Activated naive CD4-positive, alpha-beta T cell treated with Interleukin-2 at 50 U/mL for 16 hours (primary cell): ENCODE measurements at places on chromosomes 4 and X.

GRCh38 chr4:2057382-2058065 is 1.6 kb upstream of the NAT8L start:
- no peak for DNase-seq

DNA sequence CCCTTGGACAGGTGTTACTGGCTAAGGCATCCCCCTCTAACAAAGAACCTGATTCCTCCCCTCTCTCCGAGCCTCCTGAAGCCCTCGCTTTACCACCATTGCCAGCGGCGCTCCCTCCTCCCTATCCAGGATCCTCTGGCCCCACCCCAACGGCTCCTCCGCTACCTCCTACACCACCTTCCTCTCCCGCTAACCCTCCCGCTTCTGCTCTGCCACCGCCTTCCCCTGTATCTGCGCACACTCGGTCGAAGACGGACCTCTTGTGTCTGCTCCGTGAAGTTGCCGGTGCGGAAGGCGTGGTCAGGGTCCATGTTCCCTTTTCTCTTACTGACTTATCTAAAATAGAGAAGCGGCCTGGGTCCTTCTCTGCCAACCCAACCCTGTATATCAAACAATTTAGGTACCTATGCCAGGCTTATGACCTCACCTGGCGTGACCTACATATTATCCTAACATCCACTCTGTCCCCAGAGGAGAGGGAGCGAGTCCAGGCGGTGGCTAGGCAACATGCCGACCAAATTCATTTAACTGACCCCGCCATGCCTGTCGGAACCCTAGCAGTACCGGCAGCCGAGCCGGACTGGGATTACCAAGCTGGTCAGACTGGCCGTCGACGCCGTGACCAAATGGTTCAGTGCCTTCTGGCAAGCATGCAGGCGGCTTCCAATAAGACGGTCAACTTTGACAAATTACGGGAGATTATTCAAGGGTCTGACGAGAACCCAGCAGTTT is 958.9 kb downstream of the RPA4 start:
- no peak for DNase-seq

GRCh38 chrX:56762707-56763555 is 33.9 kb downstream of the NBDY start:
- no peak for DNase-seq

GRCh38 chr4:153538487-153539357 is 72.6 kb downstream of the TMEM131L start:
- no peak for DNase-seq

GRCh38 chr4:125319311-125319710 is 4.6 kb downstream of the FAT4 start:
- DNase-seq: no peak

- peak; percentile 33 for DNase-seq
These were observed 50.2 kb downstream of the LEF1 start for GRCh38 chr4:108118505-108118904.

- no peak for DNase-seq
These were observed 43.6 kb downstream of the ACOX3 start for GRCh38 chr4:8396762-8397406.

GRCh38 chr4:85828027-85828890 is 353.3 kb downstream of the ARHGAP24 start:
- no peak for DNase-seq

DNA sequence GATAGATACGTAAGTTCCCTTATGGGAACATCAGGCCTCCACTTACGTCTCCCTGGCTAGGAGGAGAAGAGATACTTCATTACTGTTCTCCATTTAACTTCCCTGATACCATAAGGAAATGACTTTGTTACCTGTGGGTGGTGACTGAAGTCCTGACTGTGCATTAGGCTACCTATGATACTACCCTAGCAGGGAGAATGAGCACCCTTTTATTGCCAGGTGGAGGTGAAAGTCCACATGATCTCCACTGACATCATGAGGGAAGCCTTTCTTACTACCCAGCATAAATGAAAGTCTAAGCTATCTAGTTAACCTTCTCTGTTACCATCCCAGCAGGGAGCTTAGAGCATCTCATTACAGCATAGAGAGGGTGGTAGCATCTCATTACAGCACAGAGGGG is 24.4 kb upstream of the LAMTOR3 start:
- DNase-seq: no peak

DNA sequence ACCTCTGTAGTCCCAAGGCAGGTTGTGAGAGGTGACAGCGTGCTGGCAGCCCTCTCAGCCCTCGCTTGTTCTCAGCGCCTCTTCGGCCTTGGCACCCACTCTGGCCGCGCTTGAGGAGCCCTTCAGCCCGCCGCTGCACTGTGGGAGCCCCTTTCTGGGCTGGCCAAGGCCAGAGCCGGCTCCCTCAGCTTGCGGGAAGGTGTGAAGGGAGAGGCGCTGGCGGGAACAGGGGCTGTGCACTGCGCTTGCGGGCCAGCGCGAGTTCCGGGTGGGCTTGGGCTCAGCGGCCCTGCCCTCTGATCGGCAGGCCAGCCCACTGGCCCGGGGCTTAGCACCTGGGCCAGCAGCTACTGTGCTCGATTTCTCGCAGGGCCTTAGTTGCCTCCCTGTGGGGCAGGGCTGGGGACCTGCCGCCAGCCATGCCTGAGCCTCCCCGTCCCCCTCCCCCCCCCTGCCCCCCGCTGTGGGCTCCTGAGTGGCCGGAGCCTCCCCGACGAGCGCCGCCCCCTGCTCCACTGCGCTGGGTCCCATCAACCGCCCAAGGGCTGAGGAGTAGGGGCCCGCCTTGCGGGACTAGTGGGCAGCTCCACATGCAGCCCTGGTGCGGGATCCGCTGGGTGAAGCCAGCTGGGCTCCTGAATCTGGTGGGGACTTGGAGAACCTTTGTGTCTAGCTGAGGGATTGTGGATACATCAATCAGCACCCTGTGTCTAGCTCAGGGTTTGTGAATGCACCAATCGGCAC is 347.6 kb downstream of the KLHL13 start:
- no peak for DNase-seq

- DNase-seq: no peak
These were observed 1160.0 kb downstream of the ADGRL3 start for GRCh38 chr4:62360156-62360545.

DNA sequence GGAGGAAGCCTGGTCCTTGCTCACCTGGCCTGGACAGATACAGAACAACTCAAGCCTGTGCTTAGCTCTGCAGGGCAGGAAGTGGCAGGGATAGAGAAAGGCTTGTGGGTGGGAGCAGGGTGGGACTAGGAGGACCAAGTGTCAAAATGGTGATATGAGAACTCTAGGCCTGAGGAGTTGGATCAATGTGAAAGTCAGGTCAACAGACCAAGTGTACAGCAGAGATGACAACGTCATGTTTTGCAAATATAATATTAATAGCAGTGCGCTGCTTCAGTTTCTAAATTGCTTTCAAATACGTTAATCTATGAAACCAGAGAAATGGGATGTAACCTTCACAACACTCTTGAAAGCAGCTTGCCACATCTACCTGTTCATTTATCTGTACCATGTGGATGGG is 114.2 kb upstream of the MAP3K15 start:
- no peak for DNase-seq

DNA sequence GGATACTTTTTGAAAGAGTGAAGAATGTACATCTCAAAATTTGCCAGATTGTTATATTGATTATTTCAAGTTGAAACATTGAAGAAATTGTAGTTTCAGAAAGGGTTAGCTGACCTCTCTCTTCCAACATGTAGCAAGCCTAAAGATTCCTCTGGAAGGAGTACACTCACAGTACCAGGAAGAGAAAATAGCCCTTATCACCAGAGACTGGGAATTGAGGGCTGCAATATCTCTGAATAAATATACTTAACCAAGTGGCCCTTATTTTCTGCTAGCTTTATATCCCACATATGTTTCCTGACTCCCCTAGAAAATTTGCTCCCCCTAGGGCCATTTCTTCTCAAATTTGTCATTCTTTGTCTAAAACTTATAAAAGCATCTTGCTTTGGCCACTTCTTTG is 332.2 kb downstream of the GASK1B start:
- no peak for DNase-seq

- no peak for DNase-seq
These were observed 45.6 kb downstream of the TMEM154 start for GRCh38 chr4:152634110-152634760.

DNA sequence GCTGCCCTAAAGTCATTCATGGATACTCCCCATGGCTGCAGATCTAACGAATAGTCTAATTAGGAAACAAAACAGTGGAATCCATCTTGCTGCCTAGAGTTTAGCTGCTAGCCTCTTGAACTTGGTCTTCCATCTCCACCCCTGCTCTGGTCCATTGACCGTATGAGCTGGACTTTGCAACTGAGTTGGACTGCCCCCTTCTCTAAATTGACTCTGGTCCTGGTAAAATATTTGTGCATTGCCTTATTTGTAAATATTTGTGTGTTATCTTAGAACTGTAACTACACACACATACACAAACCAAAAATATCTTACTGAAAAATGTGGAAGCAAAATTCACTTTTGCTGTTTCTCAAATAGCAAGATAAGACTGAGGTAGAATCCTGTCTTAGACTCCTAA is 181.3 kb downstream of the NWD2 start:
- no peak for DNase-seq

- no peak for DNase-seq
These were observed 15.7 kb downstream of the ARMCX6 start for GRCh38 chrX:101602077-101602476.

DNA sequence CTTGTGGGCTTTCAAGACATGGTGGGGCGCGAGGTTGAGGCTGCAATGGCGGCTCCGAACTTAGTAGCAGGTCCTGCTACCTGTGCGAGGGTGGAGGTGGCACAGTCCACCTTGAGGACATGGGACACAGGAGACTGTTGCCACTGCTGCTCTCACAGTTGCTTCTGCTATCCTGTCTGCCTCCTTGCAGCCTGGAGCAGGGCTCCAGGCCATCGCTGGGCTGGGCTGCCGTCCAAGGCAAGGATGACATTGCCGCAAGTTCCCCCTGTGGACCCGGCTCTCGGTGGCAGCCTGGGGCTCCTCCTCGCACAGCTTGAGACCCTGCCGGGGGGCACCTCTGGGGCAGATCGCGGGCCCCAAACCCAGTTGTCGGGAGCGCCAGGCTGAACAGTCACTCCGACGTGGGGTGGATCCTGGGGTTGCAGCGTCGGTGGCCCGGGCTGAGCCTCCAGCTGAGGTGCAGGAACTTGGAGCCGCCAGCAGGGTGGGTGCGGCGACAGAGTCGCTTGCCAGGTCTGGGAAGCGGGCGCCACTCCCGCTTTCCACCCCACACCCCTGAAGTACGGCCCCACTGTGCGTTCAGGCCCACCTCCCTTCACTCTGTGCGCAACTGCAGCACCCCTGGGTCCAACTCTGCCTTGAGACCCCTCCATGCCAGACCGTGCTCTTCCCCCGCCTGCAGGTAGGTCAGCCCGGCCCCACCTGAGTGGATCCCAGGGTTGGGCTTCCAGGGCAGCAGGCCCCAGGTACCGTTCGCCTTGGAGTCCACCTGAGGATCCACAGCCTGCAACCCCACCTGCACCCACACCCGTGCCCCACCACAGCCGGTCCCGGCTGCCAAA is 192.7 kb upstream of the NUDT6 start:
- no peak for DNase-seq

DNA sequence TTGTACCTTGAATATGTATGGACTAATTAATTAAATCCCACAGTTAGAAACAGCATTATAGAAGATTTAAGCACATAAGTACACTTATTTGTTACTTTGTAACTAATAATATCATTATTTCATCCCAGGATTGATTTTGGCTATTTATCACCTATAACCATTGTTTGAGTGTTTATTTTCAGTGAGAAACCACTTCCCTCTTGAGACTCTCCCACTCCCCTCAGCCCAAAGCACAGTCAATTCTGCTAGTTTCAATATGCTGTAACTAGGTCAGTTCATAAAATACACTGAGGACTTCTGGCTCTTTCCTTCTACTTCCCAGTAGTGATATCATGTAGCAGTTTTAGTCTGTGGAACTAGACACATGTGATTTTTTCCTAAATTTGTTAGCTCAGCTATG is 16.3 kb downstream of the OFD1 start:
- DNase-seq: no peak

GRCh38 chr4:176302283-176303275 is 17.2 kb upstream of the SPCS3 start:
- DNase-seq: no peak

DNA sequence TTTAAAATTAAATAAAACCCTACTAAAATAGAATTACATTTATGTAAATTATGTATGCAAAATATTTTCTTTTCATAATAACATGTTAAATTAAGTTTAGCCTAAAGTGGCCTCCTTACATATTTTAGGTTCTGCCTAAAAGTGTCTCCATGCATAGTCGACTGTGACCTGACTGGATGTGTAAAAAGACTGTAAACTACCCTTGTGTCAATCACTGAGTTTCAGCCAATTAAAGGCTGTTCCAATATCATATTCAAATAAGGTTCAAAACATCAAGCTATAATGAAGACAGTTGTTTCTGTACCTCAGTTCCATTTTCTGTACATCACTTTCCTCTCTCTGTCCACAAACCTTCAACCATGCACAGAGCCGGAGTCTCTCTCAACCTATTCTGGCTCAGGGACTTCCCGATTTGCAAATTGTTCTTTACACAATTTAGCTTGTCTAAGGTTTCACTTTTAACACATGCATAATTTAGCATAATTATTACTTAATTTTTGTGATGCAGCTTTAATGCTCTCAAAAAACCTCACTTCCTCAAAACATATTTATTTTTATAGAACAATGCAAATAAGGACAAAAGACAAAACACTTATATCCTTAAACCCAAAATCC is 60.1 kb downstream of the SH3RF1 start:
- DNase-seq: no peak

GRCh38 chr4:26870576-26871262 is 10.1 kb downstream of the STIM2 start:
- no peak for DNase-seq

DNA sequence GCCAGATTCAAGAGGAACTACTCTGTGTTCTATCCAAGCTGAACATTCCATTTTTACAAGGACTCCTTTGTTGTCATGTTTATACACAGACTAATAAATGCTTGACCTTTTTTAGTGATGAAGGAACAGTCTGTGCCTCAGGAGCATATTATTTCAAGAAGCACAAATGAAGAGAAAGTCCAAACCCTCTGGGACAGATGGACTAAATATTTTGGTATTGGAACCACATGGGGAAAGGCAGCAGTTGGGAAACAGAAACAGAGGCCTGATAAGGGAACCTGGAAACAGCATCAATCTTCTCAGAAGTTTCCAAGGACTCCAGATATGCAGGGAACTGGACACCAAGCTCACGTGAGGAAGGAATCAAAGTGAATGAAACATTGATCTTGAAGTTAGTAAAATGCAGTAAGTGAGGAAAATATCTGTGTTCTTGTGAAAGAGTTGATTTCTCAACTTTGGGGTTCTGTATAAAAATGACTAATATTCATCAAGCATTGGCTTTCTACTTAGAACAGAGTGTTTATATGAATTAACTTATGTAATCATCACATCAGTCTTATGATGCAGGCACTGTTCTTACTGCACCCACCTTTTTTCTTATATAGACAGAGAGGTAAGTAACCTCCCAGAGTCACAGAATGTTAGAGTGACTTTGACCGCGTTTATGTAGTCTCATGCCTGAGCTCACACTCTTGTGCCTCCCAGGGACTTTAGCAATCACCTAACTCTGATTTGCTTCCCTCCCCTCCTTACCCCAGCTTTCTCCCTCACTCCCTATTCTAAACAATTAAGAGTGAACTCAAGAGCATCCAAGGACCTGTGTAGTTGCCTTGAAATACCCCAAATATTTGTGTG is 148.9 kb upstream of the JADE1 start:
- no peak for DNase-seq

- no peak for DNase-seq
These were observed 184.2 kb upstream of the HCCS start for GRCh38 chrX:10926891-10927290.
